NCI-H446 treated with DMSO at 0.1 percent for 48 hours (cell line): ENCODE measurements at places on chromosomes 1 and 21.

DNA sequence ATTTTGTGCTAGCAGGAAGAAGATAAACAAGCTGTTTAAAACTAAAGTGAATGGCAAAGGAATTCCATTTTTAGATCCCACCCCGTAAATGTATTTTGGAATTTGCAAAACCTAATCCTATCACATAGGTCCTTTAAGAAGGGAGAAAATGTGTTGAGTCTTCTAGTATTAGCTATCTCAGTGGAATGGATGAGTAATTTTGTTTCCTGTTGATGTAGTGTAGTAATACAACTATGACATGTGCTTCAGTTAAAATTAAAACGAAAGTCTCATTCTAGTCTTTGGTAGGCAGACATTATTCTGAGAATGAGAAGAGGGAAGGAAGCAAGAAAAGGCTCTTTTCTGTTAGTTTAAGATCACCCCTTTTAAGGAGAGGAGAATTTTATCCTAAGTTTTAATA lies 265.9 kb upstream of the C1orf105 start:
- no peak for DNase-seq

GRCh38 chr21:27329255-27329851 lies 362.5 kb upstream of the ADAMTS5 start:
- no peak for DNase-seq

GRCh38 chr1:53732912-53733317 lies 6.0 kb downstream of the GLIS1 start:
- no peak for DNase-seq

GRCh38 chr1:233879841-233880240 lies 24.6 kb upstream of the SLC35F3 start:
- no peak for DNase-seq

DNA sequence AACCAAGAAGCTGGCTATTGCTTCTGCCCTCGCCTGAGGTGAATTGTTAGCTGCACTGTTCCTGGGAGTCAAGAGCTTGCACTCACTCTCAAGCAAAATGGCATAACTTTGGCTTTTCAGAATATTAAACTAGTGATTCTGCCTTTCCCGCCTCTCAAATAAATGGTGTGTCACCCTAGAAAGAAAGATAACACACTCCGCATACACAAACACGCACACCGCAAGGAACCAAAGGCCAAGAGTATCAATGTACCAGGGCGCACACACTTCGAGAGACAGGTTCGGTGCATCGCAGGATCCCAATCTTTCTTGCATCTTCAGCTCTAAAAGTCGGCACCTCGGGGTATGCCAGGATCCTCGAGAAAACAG lies 470 bp upstream of the RTCA start:
- DNase-seq = peak; percentile 8

DNA sequence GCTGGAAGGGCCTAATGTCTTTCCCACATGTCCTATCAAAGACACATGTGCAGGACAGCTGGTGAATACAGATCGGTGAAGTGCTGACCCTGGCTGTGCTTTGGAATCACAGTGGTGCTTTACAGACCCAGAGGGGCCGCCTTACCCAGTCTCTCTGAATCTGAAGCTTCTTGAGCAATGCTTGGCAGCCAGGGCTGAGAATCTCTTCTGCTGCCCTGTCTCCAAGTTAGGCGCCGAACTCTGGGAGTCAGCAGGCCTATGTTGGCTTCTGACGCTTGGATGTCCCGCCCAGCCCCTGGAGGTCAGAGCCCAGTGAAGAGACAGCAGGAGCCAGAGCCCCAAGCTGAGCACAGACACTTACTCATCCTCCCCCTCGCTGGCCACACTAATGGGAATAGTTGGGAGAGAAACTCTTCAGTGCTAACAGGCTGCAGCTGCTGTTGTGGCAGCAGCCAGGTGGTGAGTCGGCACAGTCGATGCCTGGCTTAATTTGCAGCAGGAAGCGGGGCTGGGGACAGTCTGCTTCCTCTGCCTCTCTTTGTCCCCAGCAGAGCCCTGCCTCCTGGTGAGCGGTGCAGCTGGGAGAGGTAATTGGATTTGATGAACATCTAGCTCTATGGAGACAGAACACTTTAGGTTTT lies 68.1 kb downstream of the URB2 start:
- peak; percentile 93 for DNase-seq

GRCh38 chr21:34594566-34595234 lies 20.2 kb downstream of the RCAN1 start:
- no peak for DNase-seq

- no peak for DNase-seq
These were observed 55.5 kb upstream of the PSEN2 start for GRCh38 chr1:226814751-226815537.

DNA sequence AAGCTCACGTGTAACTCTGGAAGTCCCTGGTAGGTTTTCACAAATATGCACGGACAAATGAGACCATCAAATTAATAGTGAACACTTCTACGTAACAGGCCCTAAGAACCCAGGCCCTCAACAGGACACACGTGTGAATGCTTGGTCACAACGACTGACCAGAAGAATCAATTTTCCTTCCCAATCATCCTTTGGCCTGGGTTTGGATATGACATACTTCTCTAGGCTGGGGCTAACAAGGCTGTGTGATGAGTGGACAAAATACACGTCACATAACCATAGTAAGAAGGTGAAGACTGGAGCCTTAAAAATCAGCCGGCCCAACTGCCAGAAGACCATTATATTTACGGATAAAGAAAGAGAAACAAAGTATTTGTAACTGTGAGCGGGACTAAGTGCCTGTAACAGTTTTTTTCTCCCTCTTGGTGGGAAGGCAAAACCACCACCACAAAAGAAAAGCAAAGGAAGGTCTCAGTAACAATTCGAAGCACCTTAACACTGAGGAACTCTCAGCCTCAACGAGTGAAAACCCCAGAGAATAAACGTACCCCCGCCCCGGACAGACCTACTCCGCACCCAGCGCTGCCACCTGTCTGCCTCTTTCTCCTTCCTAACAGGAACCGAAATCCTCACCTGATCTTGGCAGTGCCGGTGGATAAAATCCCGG lies 450 bp downstream of the SDE2 start:
- DNase-seq = no peak

DNA sequence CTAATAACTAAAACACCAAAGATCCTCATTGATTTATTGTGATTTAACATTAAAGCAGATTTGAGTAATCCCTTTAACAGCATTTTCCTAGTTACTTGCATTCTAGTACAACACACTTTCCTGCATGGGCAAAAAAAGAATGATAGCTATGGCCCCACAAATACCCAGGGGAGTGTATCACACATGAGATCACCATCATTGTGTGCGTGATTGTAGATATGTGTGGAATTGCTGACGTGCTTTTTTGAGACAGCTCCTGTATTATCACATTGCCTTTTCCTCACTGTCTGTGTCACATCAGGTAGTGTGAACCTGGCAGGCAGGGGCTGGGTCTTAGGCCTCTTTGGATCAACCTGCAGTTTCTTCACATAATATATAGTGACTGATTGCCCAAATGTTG lies 48.5 kb upstream of the SAMD13 start:
- no peak for DNase-seq

DNA sequence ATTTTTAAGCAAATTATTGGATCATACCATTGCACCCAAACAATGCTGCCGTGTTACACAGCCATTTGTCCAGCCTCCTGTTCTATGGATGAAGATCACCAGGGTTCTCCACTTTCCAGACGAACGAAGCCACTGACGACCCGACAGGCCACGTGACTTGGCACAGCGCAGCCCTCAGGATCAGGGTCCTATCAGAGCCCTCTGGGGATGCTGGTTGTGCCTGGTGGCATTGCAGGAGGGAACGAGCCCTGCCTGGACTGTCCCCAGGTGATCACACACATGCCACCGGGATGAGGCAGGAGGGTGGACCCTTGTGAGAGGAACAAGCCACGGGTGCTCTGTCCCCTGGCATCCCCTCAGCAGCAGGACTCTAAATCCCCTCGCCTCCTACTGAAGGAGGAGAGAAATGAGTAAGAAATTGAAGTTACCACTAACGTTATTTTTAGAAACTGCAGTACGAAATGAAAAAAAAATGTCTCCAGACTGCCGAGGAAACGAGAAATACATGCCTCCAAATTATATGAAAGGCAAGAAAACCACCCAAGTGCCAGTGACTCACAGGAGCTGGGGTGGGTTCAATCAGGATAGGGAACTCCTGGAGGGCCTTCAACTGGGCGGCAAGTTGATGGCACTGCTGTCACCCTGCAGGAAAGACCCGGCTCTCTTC lies 58.7 kb upstream of the PDE9A start:
- no peak for DNase-seq

- DNase-seq = no peak
These were observed 85.5 kb downstream of the CAMK2N1 start for GRCh38 chr1:20400341-20401177.

GRCh38 chr1:169584483-169585144 lies 1.7 kb downstream of the F5 start:
- DNase-seq = no peak

DNA sequence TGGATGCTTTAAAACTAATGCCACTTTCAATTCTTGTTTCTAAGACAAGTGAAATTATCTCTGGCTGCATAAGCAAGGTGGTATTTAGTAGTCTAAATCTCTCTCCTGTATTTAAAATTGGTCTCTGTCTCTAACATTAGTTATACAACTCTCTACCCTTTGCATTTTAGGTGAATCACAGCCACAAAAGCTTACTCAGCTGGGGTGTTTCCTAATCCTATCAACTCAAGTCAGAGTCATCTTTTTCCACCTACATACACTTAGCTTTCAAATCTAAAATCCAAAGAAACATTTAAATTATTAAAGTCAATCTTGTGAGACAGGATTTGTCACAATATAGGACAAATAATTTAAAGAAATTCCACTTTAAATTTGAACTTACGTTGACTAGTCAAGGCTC lies 255.1 kb upstream of the CXADR start:
- DNase-seq = no peak

DNA sequence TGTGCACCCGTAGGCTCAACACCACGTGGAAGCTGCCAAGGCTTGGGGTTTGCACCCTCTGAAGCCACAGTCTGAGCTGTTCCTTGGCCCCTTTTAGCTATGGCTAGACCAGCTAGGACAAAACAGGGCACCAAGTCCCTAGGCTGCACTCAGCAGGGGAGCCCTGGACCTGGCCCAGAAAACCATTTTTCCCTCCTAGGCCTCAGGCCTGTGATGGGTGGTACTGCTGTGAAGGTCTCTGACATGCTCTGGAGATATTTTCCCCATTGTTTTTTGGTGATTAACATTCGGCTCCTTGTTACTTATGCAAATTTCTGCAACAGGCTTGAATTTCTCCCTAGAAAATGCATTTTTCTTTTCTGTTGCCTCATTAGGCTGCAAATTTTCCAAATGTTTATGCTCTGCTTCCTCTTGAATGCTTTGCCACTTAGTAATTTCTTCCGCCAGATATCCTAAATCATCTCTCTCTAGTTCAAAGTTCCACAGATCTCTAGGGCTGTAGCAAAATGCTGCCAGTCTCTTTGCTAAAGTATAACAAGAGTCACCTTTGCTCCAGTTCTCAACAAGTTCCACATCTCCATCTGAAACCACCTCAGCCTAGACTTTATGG lies 69.0 kb upstream of the KRTAP19-8 start:
- no peak for DNase-seq

DNA sequence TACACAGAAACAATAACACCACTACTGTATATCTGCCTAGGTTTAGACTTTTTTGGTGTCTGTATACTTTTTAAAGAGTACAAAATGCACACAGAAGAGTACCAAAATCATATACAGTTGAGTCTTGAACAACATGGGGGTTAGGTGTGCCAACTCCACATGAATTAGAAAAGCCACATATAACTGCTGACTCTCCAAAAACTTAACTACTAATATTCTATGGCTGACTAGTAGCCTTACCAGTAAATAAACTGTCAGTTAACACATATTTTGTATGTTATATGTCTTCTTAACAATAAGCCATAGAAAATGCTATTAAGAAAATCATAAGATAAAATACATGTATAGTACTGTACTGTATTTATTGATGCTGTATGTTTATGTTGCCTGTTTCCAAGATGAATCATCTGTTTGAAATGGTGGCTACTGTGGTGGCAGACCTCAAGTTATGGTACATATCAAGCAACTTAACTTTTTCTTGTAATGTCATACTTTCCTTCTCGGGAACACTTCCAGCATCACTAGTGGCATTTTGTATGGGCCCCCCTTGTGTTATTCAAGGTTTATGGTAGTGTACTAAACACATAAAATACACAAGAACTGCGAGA lies 71.2 kb downstream of the LHX4 start:
- no peak for DNase-seq

DNA sequence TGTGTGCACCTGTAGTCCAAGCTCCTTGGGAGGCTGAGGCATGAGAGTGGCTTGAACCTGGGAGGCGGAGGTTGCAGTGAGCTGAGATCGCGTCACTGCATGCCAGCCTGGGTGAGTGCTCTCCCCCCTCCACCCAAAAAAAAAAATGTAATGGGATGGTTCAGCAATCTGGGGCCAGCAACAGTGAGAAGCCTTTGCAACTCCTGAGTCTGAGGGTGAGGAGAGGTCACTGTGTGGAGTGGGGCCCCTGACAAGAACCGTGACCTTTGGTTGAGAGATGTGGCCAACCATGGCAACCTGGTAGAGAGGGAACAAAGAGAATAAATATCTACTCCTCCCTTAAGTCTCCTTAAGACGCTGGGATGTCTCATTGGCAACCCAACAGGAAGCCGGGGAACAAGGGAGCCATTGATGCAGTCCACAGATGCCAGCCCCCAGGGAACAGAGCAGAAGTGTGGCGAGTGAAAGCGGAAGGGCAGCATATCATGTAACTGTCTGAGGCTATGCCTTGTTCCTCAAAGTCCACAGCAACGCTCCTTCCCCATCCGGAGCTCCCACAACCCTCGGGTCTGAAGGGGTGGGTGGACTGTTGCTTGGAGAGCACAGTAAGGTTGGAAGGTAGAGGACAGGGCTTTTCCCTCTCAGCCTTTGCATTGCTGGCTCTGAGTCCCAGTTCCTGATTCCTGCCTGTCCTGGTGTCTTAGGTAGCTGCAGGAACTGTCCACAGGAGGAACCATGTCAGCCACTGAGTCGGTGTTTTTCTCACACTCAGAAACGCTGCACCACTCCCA lies 8.3 kb downstream of the TRNP1 start:
- DNase-seq = no peak
